ENCODE measurements at places on chromosomes 16 and 17.

GRCh38 chr17:76446449-76447231 lies 6.3 kb downstream of the UBE2O start:
- DNase-seq: no peak

- DNase-seq: no peak
These were observed 12.6 kb upstream of the ALDH3A1 start for GRCh38 chr17:19760746-19761145.

DNA sequence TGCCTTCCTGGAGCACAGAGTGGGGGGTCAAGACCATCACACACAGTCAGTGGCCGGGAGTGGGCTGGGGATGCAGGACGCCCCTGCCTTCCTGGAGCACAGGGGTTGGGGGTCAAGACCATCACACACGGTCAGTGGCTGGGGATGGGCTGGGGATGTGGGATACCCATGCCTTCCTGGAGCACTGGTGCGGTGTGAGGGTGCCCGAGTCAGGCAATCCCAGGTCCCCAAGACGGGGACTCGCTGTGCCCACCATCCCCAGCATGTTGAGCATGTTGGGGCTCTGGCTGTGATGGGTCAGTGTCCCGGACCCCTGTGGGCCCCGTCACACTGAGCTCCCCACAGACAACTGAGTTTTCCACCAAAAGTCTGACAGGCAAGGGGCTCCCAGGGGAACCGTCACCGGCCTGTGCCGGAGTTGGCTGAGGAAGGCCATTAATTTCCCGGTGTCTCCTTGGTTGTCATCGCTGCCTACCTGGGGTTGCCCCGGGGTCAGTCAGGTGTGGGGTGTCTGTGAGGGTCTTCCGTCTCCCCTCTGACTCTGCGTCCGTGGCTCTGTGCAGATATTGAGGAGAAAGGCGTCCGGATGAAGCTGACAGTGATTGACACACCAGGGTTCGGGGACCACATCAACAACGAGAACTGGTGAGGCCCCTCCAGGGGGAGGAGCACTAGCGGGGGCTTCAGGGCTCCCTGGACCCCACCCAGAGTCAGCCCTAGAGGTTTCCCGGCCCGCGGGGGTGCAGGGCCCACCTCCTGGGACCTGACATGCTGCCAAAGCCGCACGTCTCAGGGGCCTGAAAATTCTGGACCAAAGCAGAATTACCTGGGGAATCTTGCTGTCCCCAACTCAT lies 347.1 kb downstream of the SEC14L1 start:
- DNase-seq: no peak

GRCh38 chr17:12857592-12857991 lies 68.3 kb downstream of the ARHGAP44 start:
- DNase-seq: no peak

GRCh38 chr16:60586493-60586892 lies 1449.7 kb downstream of the CDH8 start:
- no peak for DNase-seq

DNA sequence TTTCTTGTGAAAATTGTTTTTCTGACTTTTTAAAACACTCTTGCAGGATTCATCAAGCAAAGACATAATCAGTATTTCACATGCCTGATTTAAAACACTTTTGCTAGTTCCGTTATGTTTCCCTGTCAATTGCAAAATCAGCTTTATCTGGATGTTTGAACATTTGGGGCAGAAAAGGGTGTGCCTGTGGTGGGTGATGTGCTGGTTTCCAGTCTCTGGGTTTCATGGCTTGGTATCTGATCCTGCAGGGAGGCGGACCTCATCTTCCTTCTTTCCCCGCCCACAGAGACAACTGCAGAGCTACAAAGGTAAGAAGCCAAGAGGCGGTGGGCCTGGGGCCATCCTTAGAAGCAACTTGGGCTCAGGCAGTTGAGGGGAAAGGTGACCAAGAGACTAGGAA lies 41.8 kb downstream of the NLRC5 start:
- DNase-seq: no peak

- DNase-seq: no peak
These were observed 11.5 kb downstream of the TAC4 start for GRCh38 chr17:49836111-49837030.

- DNase-seq: no peak
These were observed 232.7 kb downstream of the MRTFB start for GRCh38 chr16:14303639-14304394.

- no peak for DNase-seq
These were observed 38.5 kb downstream of the PIEZO1 start for GRCh38 chr16:88746506-88746905.

DNA sequence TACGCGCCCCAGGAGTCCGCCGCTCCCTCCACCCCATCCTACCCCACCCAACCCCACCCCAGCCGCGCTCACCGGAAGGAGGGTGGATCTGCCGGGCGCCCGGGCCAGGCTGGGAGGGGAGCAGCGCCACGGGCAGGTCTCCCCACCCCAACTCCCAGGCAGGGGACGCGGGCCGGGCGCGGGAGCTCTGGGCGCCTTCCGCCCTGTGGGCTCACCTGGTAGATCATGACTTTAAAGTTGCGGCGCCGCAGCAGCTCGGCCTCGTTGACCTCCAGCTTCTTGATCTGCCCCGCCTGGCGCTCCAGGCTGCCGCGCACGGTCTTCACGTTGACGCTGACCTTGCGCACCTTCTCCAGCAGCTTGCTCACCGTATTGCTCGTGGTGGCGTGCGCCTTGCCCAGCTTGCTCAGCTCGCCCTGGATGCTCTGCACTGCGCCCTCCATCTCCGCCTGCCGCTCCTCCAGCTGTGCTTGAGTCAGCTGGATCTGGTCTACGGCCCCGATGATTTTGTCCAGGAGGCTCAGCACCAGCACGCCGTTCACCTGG lies 571 bp downstream of the CAVIN1 start:
- DNase-seq: peak; percentile 33

DNA sequence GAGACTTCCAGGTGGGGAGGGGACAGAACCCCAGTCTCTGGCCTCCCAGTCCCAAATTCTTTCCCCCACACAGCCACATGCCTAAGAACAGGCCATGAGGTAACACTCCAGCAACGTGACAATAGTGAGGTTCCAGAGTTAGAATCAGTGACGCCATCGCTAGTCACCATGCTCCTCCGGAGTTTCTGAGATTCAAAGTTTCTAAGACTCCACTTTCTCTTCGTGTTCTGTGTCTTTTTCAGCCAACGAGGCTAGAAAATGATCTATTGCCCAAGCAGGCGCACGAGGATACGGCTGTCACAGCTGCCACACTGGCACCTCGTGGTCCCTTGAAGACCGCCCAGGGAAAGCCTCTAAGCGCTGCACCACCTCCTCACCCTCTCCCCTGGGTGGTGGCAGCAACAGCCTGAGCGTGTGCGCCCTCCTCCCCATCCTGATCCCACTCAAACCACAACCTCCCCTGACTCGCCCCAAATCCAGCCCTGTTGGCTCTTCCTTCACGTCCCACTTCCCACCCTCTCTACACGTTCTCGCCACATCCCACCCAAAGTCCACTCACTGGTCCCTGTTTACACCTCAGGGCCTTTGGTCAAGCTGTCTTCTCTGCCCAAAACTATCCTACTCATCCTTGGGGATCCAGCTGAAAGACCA lies 1.0 kb downstream of the MCRIP1 start:
- no peak for DNase-seq

- DNase-seq: no peak
These were observed 2.4 kb downstream of the CD7 start for GRCh38 chr17:82314727-82315605.

DNA sequence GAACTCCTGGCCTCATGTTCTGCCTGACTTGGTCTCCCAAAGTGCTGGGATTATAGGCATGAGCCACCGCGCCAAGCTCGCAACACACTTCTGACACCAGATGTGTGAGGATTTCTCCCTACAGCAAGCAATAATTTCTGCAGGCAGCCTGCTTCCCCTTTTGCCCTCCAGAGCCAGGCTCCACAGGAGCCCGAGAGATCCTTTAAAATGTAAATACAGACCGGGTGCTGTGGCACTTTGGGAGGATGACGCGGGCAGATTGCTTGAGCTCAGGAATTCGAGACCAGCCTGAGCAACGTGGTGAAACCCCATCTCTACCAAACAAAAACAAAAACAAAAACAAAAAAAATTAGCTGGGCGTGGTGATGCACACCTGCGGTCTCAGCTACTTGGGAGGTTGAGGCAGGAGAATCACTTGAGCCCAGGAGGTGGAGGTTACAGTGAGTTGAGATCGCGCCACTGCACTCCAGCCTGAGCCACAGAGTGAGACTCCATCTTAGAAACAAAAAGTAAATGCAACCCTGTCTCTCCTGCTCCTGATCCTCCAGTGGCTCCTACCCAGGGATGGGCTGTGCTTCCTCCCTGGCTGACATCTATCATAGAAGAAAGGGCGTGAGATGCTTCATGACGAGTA lies 14.7 kb downstream of the C16orf96 start:
- DNase-seq: peak; percentile 37

GRCh38 chr17:29571486-29571882 lies 3.0 kb downstream of the TP53I13 start:
- no peak for DNase-seq

DNA sequence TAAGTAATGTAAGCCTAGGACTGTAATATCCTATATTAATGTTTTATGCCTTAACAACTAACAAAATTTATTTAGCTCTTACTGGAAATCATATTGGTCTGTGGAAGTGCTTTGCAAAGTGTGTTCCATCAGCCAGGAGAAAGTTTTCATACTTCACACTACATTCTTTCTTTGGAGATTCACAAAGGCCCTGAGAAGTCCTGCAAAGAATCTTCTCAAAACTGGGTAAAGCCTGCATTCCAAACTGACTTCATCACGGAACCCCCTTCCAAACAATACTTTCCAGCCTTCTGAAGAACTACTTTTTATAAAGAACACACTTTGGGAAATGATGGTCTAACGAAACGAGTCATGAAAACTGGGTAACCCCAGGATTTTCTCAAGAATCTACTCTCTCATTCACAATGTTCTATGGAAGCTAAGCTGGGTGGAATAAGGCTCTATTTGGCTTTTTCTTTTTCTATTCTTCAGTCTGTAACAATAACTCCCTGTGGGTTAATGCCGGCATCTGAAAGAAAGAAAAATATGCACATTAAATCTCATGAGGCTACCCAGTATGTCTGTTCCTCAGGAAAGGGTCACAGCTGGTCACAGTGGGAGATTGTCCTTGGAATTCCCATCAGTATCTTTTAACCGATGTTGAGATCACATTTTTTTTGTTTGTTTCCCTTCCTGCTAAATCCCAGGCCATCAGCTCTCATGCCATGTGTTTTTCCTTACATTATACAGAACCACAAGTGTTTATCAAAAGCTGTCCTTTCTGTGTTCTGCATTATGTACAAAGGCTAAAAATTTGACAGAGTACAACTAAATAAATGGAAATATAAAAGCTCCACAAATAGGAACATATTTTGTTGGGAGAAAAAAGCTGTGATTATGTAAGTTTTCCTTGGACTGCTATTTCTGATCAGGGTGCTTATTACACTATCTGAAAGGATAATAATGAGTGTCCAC lies 12.8 kb upstream of the AKAP1 start:
- DNase-seq: peak; percentile 79

GRCh38 chr16:71354156-71354555 lies 4.4 kb upstream of the CALB2 start:
- no peak for DNase-seq

- DNase-seq: no peak
These were observed 13.0 kb upstream of the HOXB9 start for GRCh38 chr17:48639136-48639535.

GRCh38 chr17:63476459-63476853 lies 405 bp upstream of the ACE start:
- DNase-seq: peak; percentile 33

DNA sequence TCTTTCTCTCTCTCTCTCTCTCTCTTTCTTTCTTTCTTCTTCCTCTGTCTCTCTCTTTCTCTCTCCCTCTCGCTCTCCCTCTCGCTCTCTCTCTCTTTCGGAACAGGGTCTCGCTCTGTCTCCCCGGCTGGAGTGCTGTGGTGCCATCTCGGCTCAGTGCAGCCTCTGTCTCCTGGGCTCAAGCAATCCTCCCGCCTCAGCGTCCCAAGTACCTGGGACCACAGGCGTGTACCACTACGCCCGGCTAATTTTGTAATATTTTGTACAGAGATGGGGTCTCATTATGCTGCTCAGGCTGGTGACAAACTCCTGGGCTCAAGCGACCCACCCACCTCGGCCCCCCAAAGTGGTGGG lies 12.7 kb upstream of the KLHDC4 start:
- no peak for DNase-seq

GRCh38 chr16:68644715-68645493 lies at the start of gene CDH3:
Gene CDH3 (plus strand): TSS chr16:68645310. CDS start chr16:68645380, 70 bp downstream.
- peak; percentile 57 for DNase-seq
